ENCODE measurements at places on chromosomes 5 and 9. TPM values are rescaled to one million over a fixed set of nuclear protein-coding genes. Genes with fewer than 3 reads are reported as not detected.
A peak's percentile ranks its signal among the peaks of the same experiment; 100 is the strongest.

GRCh38 chr5:82509762-82510161, 231.6 kb upstream of the RPS23 start:
- no peaks in the 10 kb centered on the region for H3K36me3 ChIP-seq
- H3K4me3 ChIP-seq: no peak overlapping the region
- no peak for DNase-seq
- H3K27me3 ChIP-seq: no peaks in the 10 kb centered on the region
- no peaks in the 10 kb centered on the region for H3K4me1 ChIP-seq

GRCh38 chr5:131246504-131246903, 17.3 kb upstream of the CDC42SE2 start:
- DNase-seq: no peak
- H3K27ac ChIP-seq: no peak overlapping the region
- no peaks in the 10 kb centered on the region for H3K4me1 ChIP-seq
- H3K36me3 ChIP-seq: no peaks in the 10 kb centered on the region
- no peak overlapping the region for H3K4me3 ChIP-seq

- H3K4me3 ChIP-seq: no peak overlapping the region
- no peak for DNase-seq
- H3K36me3 ChIP-seq: no peaks in the 10 kb centered on the region
Measured at GRCh38 chr9:131220485-131220884, 55.8 kb downstream of the FAM78A start.

- no peaks in the 10 kb centered on the region for H3K27me3 ChIP-seq
- no peaks in the 10 kb centered on the region for H3K4me1 ChIP-seq
- H3K36me3 ChIP-seq: no peaks in the 10 kb centered on the region
- no peak for DNase-seq
- H3K27ac ChIP-seq: no peak overlapping the region
Measured at GRCh38 chr5:149404746-149405549, 25.9 kb upstream of the IL17B start.

DNA sequence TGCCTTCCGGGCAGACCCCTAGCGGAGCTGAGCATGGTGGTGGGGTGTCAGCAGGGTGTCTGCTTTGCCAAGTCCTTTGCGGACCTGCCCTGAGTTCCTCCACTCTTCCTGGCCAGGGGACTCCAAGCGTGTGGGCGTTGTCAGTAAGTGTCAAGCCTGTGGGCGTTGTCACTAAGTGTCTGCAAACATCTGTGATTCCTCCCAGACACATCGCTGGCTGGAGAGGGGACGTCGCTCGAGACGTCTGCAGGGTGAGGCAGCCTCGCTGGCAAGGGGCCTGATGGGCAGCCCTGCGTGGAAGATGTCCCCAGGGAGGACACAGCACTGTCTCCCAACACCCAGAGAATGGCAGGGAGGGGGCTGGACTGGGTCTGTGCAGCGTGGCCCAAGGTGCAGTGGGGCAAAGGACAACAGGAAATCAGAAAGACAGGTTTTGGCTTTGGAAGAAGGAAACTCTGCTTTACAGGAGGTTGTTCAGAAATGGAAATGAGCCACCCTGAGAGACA, 28.8 kb downstream of the ADAMTSL2 start:
- no peak overlapping the region for H3K27ac ChIP-seq
- no peaks in the 10 kb centered on the region for H3K27me3 ChIP-seq
- H3K4me3 ChIP-seq: no peak overlapping the region

- H3K27me3 ChIP-seq: no peaks in the 10 kb centered on the region
- H3K36me3 ChIP-seq: no peaks in the 10 kb centered on the region
- no peak overlapping the region for H3K27ac ChIP-seq
- peaks cover 11% of the 10 kb centered on the region for H3K4me1 ChIP-seq
- no peak overlapping the region for H3K4me3 ChIP-seq
Measured at GRCh38 chr9:94576131-94576530, 17.5 kb downstream of the FBP2 start.

- H3K4me1 ChIP-seq: peaks cover 13% of the 10 kb centered on the region
- H3K27ac ChIP-seq: no peak overlapping the region
- H3K27me3 ChIP-seq: no peaks in the 10 kb centered on the region
- no peaks in the 10 kb centered on the region for H3K36me3 ChIP-seq
- peak; percentile 73 for DNase-seq
Measured at GRCh38 chr9:137168904-137169856, 671 bp downstream of the LRRC26 start.

DNA sequence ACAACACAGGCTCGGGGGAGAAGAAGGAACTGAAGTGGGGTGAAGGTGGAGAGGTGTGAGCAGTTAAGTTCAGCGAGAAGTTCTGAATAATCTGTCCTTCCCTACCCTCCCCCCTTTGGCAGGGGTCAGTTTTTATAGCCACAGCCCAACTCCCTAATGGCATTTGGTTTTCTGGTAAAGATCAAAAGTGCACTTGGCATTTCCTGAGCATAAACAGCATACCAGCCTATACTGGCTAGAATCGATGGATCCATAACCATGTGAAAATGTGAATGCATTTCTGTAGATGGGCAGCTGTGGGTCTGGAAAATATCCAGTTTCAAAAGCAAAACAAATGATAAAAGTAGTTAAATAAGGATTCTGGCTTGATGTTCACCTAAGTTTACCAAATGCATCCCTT, 410.9 kb downstream of the PLK2 start:
- no peak overlapping the region for H3K27ac ChIP-seq
- H3K27me3 ChIP-seq: no peaks in the 10 kb centered on the region
- peaks cover 4% of the 10 kb centered on the region for H3K4me1 ChIP-seq
- no peaks in the 10 kb centered on the region for H3K36me3 ChIP-seq
- H3K4me3 ChIP-seq: no peak overlapping the region

GRCh38 chr9:130283539-130284248, 18.1 kb downstream of the HMCN2 start:
- H3K27me3 ChIP-seq: no peaks in the 10 kb centered on the region
- no peak for DNase-seq
- no peak overlapping the region for H3K27ac ChIP-seq
- no peaks in the 10 kb centered on the region for H3K4me1 ChIP-seq

GRCh38 chr9:18317896-18318295, 156.1 kb upstream of the ADAMTSL1 start:
- no peaks in the 10 kb centered on the region for H3K4me1 ChIP-seq
- H3K27ac ChIP-seq: no peak overlapping the region
- H3K27me3 ChIP-seq: no peaks in the 10 kb centered on the region

DNA sequence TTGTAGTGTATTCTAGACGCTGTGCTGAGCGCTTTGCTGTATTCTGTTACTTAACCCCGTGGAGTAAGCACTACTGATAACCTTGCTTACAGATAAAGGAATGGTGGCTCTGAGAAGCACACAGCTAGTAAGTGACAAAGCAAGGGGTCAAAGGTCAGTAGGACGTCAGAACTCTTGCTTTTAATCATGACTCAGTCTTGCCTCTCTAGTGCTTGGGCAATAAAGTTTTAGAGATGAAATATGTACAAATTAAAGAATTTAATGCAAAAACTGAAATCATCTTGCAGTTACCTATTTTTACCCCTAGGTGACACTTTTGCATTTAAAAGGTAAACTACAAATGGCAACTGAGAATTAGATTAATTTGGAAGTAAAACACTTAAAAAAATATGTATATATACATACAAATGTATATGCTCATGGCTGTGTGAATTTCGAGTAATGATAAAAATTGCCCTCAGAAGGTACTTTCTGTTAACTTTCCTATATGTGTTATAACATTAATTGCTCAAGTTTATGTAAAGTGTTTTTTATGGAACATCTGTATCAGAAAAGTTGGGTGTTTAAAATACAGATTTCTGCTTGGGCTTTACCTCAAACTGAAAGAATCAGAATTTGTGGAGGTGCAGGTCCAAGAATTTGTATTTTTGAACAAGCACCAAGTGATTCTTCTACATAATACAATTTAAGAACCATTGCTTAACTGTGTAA, 175.1 kb upstream of the DAB2 start:
- no peak overlapping the region for H3K4me3 ChIP-seq
- H3K4me1 ChIP-seq: no peaks in the 10 kb centered on the region
- no peaks in the 10 kb centered on the region for H3K36me3 ChIP-seq

GRCh38 chr9:109454041-109454440, 44.1 kb downstream of the PTPN3 start:
- H3K4me3 ChIP-seq: no peak overlapping the region
- H3K36me3 ChIP-seq: no peaks in the 10 kb centered on the region
- no peaks in the 10 kb centered on the region for H3K4me1 ChIP-seq
- no peak overlapping the region for H3K27ac ChIP-seq

GRCh38 chr5:111158105-111158744, 66.0 kb upstream of the CAMK4 start:
- H3K27me3 ChIP-seq: no peaks in the 10 kb centered on the region
- H3K4me3 ChIP-seq: no peak overlapping the region
- no peaks in the 10 kb centered on the region for H3K4me1 ChIP-seq
- no peak overlapping the region for H3K27ac ChIP-seq
- no peaks in the 10 kb centered on the region for H3K36me3 ChIP-seq
- DNase-seq: peak; percentile 40

DNA sequence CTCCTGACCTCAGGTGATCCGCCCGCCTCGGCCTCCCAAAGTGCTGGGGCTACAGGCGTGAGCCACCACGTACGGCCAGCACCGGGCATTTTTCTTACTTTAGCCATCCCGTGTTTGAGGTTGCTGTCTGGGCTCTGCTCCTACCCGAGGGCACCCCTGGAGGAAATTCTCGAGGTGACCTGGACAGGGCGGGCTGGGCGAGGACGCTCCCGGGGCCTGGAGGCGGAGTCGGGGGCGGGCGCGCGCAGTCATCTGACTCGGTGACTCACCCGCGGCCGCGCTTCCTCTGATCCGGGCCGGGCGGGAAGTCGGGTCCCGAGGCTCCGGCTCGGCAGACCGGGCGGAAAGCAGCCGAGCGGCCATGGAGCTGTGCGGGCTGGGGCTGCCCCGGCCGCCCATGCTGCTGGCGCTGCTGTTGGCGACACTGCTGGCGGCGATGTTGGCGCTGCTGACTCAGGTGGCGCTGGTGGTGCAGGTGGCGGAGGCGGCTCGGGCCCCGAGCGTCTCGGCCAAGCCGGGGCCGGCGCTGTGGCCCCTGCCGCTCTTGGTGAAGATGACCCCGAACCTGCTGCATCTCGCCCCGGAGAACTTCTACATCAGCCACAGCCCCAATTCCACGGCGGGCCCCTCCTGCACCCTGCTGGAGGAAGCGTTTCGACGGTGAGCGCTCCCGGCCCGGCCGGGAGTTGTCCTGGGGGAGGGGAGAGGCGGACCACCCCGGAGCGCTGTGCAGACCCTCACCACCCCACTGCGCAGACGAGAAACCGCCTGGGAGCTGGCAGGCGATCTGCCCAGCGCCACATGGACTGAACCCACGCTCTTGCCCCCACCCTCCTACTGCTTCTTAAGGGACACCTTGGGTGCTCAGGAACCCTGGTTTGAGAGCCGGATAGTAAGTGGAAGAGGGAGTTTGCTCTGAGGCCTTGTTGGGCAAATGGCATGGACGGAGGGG, at the start of gene HEXB:
Gene HEXB, plus strand, starts transcription at position 334 of the 952 bp plus-strand sequence. Its CDS starts 28 bp downstream, at position 362.
- DNase-seq: peak; percentile 95
- no peaks in the 10 kb centered on the region for H3K27me3 ChIP-seq
- H3K36me3 ChIP-seq: no peaks in the 10 kb centered on the region

GRCh38 chr9:33295571-33295970, 5.3 kb downstream of the NFX1 start:
- H3K27me3 ChIP-seq: no peaks in the 10 kb centered on the region
- peaks cover 7% of the 10 kb centered on the region for H3K36me3 ChIP-seq
- peaks cover 31% of the 10 kb centered on the region for H3K4me1 ChIP-seq
- no peak for DNase-seq
- no peak overlapping the region for H3K27ac ChIP-seq

The HAND1 gene
- polyA plus RNA-seq: not detected

The CDX1 gene
- polyA plus RNA-seq: 0.19 TPM

The DBH gene
- polyA plus RNA-seq: 0.09 TPM

The PCDHA1 gene
- 0.47 TPM for polyA plus RNA-seq

The OTULINL gene
- polyA plus RNA-seq: 23.8 TPM

The SH3RF2 gene
- polyA plus RNA-seq: 10.3 TPM

The ANGPTL2 gene
- 1.2 TPM for polyA plus RNA-seq

The PCDHGA5 gene
- polyA plus RNA-seq: 1.1 TPM

Data from pancreas (tissue), 10 donors.